ENCODE measurements at places on chromosomes 5 and 9.

DNA sequence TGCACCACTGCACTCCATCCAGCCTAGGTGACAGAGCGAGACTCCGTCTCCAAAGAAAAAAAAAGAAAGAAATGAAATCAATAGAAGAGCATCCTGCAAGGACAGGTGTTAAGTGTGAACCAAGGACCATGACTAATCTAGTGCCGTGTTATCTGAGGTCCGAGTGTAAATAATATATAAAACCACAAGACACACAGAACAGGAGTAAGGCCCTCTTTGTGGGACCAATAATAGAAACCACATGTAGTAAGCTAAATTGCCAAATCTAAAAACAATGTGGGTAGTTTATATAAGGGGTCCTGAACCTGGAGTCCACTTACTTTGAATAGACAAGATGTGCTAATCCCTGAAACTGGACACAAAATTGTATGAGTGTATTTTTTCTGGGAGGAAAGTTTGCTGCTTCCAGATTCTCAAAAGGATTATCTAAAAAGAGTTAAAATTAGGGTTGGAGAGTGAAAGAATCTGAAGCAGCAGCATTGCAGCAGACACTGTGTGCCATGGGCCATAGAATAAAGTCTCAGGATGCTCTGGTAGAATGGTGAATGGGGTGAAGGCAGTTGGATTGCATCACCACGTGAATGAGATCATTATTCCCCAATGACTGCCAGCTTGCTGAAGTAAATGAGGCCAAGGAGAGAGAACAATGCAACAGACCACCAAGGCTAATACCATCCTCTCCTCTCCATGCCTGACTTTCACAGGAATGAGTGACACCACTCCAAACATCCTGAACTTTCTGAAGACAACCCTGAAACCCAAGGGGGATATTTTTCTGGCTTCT, 222.7 kb downstream of the DCP2 start:
- no peak for DNase-seq

DNA sequence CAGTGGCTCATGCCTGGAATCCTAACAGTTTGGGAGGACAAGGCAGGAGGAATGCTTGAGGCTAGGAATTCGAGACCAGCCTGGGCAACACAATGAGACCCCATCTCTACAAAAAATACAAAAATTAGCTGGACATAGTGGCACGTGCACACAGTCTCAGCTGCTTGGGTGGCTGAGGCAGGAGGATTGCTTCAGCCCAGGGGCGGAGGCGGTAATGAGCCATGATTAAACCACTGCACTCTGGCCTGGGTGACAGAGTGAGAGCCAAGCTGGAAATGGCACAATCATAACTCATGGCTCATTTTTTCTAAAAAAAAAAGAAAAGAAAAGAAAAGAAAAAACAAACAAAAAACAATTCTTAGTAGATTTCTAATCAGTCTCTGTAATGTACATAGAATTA, 446.2 kb downstream of the ELAVL2 start:
- DNase-seq, result no peak

DNA sequence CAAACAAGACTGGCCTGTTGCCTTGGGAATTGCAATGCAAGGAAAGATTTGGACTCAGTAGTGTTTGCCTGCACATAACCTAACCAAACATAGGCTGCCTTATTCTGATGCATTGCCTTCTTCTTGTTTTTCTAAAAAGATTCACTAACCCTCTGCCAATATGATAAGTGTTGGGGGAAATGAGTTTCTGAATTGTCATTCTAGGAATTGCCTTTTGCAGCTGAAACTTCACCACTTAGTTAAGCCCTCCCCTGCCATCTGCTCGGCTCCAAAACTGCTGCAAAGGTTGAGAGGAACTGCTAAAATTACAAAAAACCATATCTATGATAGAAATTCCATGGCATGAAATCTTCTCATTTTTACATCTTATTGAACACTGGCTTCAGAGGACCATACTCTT, 41.6 kb upstream of the SPATA31D4 start:
- DNase-seq, result no peak

- DNase-seq, result no peak
Measured at GRCh38 chr5:143771602-143772001, 40.4 kb upstream of the HMHB1 start.

DNA sequence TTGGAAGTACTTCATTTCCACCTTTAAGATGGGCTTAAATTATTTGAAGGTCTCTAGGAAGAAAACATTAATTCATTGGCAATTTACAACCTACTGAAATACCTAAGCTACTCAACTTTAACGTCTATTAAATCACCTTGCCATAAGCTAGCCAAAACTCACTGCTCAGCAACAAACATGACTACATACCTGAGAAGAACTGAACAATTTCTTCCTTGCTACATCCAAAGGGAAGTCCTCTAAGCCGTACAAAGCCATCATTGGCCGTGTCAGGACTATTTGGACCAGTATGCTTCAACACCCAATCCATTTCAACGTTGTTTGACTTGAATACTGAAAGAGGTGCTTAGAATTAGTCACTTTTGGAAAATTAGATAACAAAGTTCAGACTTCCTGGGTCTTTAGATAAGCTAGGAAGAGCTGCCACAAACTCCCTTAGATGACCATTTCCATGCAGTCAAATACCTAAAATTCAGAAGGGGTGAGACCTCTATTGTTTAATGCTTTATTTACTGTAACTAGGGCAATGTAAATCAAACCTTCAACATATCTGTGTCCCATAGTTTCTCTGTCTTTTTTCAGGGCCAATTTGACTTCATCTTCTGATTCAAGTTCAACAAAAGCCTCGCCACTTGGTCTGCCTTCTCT, 2.6 kb downstream of the HNRNPH1 start:
- no peak for DNase-seq

DNA sequence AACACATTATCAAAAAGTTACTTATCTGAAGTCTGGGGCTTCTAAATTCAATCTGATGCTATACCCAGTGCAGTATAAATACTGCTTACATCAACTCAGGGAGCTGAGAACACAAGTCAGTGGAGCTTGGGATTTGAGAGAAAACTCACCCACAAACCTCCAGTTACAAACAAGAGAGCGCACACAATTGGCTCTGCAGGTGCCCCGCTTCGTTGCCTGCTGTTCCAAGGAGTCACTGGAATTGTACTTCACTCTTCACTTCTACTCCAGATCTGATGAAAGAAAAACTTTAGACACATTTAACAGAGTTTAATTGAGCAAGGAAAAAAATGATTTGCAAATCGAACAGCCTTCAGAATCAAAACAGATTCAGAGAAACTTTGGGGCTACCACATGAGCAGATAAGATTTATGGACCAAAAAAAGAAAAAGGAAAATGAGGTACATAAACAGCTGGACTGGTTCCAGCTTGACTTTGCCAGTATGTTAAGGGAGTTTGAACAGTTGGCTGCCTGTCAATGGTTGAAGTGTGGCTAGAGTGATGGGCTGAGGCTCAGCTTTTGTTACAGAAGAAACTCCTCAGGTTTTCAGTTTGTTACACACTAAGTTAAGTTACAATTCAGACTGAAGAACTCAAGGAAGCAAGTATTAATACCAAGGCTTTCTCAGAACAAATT, 156.6 kb downstream of the AOPEP start:
- no peak for DNase-seq
